Activated CD8-positive, alpha-beta memory T cell treated with anti-CD3 and anti-CD28 coated beads, Interleukin-2, amount 10 ng/mL, durations not matched to agents 7 days and 5 days (primary cell): ENCODE measurements at places on chromosomes 3 and 15. TPM values are rescaled to one million over a fixed set of nuclear protein-coding genes. Genes with fewer than 3 reads are reported as not detected.

DNA sequence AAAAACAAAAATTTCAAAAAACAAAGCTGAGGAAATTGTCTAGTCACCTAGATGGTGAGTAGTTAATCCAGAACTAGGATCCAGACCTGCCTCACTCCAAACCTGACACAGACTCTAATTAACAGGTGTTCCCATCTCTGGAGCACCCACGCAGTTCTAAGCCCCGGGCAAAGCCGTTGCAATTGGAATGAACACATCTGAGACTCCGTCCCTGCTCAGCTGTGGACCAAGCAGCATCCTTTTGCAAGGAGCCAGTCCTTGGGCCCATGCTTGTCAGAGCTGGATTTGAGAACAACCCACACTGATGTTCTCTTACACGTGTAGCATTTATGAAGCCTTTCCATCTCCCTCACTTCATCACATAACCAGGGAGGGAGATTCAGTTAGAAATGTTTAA, 54.8 kb downstream of the LMCD1 start:
- no peaks in the 10 kb centered on the region for H3K36me3 ChIP-seq
- DNase-seq, result no peak
- no peak overlapping the region for H3K4me3 ChIP-seq
- no peak overlapping the region for H3K27ac ChIP-seq
- H3K27me3 ChIP-seq, result no peaks in the 10 kb centered on the region

Gene CCR8
- 3.7 TPM for total RNA-seq

DNA sequence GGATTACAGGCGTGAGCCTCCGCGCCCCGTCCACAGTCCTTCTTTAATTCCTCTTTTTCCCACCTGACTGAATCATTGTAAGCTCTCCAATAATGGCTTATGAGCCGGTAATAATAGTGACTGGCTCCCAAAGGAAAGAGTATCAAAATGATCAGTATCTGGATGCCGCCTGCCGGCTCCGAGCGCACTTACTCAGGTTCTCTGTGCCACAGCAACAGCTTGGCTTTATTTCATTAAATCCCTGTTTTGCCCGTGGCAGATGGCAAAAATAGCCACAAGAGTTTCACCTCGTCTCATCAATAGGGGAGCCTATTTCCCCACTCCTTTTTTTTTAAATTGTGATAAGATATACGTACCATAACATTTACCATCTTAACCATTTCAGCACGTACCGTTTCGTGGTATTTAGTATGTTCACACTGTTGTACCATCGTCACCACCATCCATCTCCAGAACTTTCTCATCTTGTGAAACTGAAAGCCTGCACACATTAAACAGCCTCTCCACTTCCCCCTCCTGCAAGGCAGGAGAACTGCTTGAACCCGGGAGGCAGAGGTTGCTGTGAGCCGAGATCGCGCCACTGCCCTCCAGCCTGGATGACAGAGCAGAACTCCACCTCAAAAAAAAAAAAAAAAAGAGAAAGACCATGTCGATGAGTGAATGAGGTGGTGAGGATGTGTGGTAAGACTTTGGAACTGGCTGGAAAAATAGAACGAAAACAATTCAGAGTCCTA, 80.7 kb upstream of the DLG1 start:
- H3K27ac ChIP-seq, result no peak overlapping the region
- H3K36me3 ChIP-seq, result no peaks in the 10 kb centered on the region
- no peak for DNase-seq
- H3K4me1 ChIP-seq, result peaks cover 3% of the 10 kb centered on the region
- H3K27me3 ChIP-seq, result peaks cover 29% of the 10 kb centered on the region
- H3K4me3 ChIP-seq, result no peak overlapping the region

DNA sequence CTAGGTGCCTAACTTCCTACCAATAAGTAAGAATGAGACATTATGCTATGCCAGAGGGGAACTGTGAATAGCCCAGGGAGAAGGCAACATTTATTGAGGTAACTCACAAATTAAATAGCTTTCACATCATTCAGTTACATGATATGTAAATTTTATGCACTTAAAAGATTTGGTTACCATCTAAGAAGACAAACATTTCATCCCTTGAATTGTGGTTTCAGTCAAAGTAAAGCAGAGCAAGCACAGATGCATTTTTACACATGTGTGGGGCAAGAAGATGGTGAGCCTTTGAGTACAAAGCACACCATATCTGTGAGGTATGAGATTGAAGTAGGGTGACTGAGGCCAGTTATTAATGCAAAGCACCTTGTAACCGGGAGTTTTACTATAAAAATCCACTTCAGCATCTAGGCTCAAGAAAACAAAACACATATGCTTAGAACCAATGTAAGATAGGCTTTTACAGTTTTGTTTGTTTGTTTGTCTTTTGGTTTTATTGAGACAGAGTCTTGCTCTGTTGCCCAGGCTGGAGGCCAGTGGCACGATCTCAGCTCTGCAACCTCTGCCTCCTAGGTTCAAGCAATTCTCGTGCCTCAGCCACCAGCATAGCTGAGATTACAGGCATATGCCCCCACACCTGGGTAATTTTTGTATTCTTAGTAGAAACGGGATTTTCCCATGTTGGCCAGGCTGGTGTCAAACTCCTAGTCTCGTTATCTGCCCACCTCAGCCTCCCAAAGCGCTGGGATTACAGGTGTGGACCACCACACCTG, 3.5 kb downstream of the PLSCR2 start:
- peaks cover 1% of the 10 kb centered on the region for H3K36me3 ChIP-seq
- H3K4me3 ChIP-seq, result no peak overlapping the region
- no peaks in the 10 kb centered on the region for H3K27me3 ChIP-seq
- no peak overlapping the region for H3K27ac ChIP-seq

GRCh38 chr3:13785853-13786436, 93.9 kb downstream of the WNT7A start:
- H3K27ac ChIP-seq, result no peak overlapping the region
- no peaks in the 10 kb centered on the region for H3K4me1 ChIP-seq
- H3K36me3 ChIP-seq, result no peaks in the 10 kb centered on the region
- DNase-seq, result no peak
- H3K27me3 ChIP-seq, result peaks cover 15% of the 10 kb centered on the region

DNA sequence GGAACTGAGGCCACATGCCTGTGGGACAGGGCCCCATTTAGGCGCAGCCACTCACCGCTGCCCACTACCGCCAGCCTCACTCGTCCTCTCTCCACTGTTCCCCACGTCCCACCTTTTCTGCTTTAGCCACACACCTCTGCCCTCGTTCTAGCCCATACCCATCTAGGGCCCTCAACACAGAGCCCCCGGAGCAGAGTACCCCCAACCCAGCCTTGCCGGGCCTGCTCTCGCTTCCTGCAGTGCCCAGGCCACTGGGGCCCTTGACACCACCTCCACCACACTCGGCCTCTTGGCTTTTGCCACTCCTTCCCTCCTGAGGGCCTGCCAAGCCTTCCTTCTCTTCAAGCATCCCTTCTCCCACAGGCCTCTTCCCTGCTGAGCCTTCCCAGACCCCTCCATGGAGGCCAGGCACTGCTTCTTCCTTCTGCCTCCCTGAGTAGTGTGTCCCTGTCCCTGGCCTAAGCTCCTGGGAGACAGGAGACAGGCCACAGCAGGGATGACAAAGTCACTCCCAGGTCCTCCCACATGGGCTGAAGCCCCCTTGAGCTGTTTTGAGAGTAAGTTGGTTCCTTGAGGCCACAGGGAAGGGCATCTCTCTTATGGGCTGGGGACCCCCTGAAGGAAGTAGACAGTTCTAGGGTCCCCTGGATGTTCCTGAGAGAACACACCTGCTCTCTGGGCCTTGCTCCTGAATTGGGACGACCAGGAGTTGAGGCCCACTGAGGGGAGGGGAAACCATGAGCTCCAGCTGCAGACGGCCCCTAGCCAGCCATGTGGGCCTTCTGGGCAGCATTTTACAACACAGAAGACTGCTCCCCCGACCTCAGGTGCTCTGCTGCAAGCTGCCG, 4.4 kb downstream of the PRSS50 start:
- H3K36me3 ChIP-seq, result no peaks in the 10 kb centered on the region
- H3K27ac ChIP-seq, result no peak overlapping the region
- no peaks in the 10 kb centered on the region for H3K4me1 ChIP-seq
- H3K4me3 ChIP-seq, result no peak overlapping the region
- H3K27me3 ChIP-seq, result no peaks in the 10 kb centered on the region
